Naive thymus-derived CD4-positive, alpha-beta T cell (primary cell): ENCODE measurements at places on chromosomes 13 and 19. TPM values are rescaled to one million over a fixed set of nuclear protein-coding genes. Genes with fewer than 3 reads are reported as not detected.

Gene ZNF28
- 8.6 TPM for total RNA-seq

Gene TBXA2R
- total RNA-seq = 3.3 TPM

Gene DNAAF3
- not detected in 2 replicates for total RNA-seq

Gene DHDH
- total RNA-seq = 0.89 and 1.3 TPM in 2 replicates

Gene KIR2DL4
- total RNA-seq = 0.44 TPM
